ENCODE measurements at places on chromosomes 6 and 20.

GRCh38 chr6:100175814-100176310, 181.8 kb upstream of the MCHR2 start:
- H3K27ac ChIP-seq, result peak overlapping the region; percentile 46
- no peaks in the 10 kb centered on the region for H3K36me3 ChIP-seq
- peaks cover 6% of the 10 kb centered on the region for H3K4me1 ChIP-seq
- H3K27me3 ChIP-seq, result no peaks in the 10 kb centered on the region

GRCh38 chr6:68638230-68638900, 3.3 kb downstream of the ADGRB3 start:
- no peaks in the 10 kb centered on the region for H3K36me3 ChIP-seq
- peaks cover 9% of the 10 kb centered on the region for H3K27me3 ChIP-seq
- H3K4me3 ChIP-seq, result no peak overlapping the region
- H3K4me1 ChIP-seq, result no peaks in the 10 kb centered on the region
- DNase-seq, result peak; percentile 74

GRCh38 chr6:35354361-35355135, 12.2 kb downstream of the PPARD start:
- H3K4me1 ChIP-seq, result no peaks in the 10 kb centered on the region
- H3K36me3 ChIP-seq, result peaks cover 9% of the 10 kb centered on the region
- no peaks in the 10 kb centered on the region for H3K27me3 ChIP-seq
- peak; percentile 26 for DNase-seq
- peak overlapping the region; percentile 11 for H3K27ac ChIP-seq

DNA sequence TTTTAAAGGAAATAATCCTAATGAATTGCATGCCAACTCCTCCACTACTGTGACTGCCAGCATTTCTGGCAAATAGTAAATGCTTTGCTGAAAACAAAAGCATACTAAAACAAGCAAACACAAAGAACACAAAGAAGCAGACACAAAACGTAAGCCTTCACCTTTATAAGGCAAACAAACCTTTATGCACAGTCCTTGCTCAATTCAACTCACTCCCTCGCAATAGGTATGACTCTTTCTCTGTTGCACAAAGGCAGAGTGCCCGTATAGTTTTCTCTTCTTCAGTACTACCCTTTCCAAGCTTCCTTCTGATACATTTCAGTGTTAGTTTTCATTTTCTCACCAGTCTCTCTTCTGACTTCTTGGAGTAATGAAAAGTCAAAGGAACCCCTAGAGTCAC, 63.9 kb downstream of the PDE10A start:
- DNase-seq, result no peak
- H3K27ac ChIP-seq, result no peak overlapping the region
- H3K4me1 ChIP-seq, result no peaks in the 10 kb centered on the region

- H3K4me3 ChIP-seq, result no peak overlapping the region
- no peaks in the 10 kb centered on the region for H3K27me3 ChIP-seq
- H3K27ac ChIP-seq, result no peak overlapping the region
- H3K4me1 ChIP-seq, result no peaks in the 10 kb centered on the region
- H3K36me3 ChIP-seq, result no peaks in the 10 kb centered on the region
Measured at GRCh38 chr20:12957968-12958367, 50.8 kb upstream of the SPTLC3 start.

DNA sequence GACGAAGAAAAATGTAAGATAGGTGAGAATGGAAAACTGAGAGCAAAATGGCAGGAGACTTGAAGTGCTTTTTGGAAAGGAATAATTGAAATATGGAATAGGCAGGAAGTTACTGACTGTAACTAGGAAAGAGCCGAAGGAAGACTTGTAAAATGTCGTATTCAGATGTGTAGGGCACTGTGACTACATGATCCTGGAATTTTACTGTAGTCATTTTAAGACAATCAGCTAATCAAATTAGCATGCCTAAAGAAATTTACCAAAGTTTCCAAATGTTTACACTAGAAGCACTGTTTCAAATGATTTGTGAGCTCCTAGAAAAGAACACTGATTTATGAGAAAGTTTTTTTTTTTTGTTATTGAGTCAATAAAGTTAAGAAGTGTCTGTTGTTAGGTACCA, 21.2 kb upstream of the ADIG start:
- H3K36me3 ChIP-seq, result peaks cover 3% of the 10 kb centered on the region
- no peak overlapping the region for H3K27ac ChIP-seq
- H3K27me3 ChIP-seq, result no peaks in the 10 kb centered on the region

GRCh38 chr20:55947701-55948100, 57.6 kb downstream of the CBLN4 start:
- no peaks in the 10 kb centered on the region for H3K36me3 ChIP-seq
- no peak overlapping the region for H3K27ac ChIP-seq
- H3K27me3 ChIP-seq, result no peaks in the 10 kb centered on the region
- DNase-seq, result no peak
- H3K4me1 ChIP-seq, result no peaks in the 10 kb centered on the region

GRCh38 chr6:63765828-63766227, 130.2 kb downstream of the PHF3 start:
- H3K4me3 ChIP-seq, result no peak overlapping the region
- H3K27ac ChIP-seq, result no peak overlapping the region
- DNase-seq, result no peak
- no peaks in the 10 kb centered on the region for H3K27me3 ChIP-seq
- H3K36me3 ChIP-seq, result no peaks in the 10 kb centered on the region
- H3K4me1 ChIP-seq, result no peaks in the 10 kb centered on the region

GRCh38 chr6:130865793-130866192, 38.6 kb downstream of the SMLR1 start:
- no peaks in the 10 kb centered on the region for H3K27me3 ChIP-seq
- H3K4me3 ChIP-seq, result no peak overlapping the region
- no peaks in the 10 kb centered on the region for H3K4me1 ChIP-seq
- DNase-seq, result no peak
- H3K27ac ChIP-seq, result no peak overlapping the region

DNA sequence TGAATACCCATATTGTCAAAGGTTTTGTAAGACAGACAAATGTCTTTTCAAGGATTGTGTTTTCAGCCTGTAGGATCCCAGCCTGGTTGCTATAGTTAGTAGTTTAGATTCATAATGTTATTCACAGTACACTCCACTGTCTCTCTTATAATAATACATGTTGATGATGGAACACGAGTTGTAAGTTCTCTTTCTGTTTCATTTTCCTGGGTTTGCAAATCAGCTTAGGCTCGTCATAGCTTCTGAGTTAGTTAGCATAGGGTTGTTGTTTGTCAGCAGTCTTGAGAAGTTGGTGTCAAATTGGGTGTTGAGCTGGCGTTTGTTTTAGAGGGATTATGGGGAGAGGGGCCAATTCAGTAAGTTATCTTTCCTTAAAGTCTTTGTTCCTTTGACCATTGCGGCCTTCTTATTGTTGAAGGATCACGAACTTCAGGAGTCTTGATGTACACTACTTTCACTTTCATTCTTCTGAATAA, 45.8 kb downstream of the QKI start:
- H3K4me1 ChIP-seq, result peaks cover 22% of the 10 kb centered on the region
- H3K36me3 ChIP-seq, result no peaks in the 10 kb centered on the region
- peak overlapping the region; percentile 68 for H3K27ac ChIP-seq
- peak overlapping the region; percentile 47 for H3K4me3 ChIP-seq

DNA sequence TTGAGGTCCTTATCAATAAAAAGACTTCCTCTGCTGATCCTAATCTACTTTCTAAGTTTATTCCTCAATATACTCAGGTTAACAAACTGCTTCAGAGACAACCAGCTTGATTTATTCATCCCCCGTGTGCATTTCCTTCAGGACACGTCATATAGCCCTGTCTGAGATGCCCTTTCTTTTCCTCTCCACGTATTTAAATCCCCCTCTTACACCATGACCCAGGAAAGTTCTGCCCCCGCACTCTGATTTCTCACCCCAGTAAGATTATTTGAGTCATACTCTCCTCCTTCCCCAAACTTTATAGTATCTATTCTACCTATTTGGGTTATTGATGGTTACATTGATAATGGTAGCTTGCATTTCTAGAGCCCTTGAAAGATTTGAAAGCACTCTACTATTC, 9.8 kb upstream of the CGA start:
- no peak overlapping the region for H3K27ac ChIP-seq
- no peaks in the 10 kb centered on the region for H3K4me1 ChIP-seq
- no peak for DNase-seq
- H3K27me3 ChIP-seq, result no peaks in the 10 kb centered on the region

DNA sequence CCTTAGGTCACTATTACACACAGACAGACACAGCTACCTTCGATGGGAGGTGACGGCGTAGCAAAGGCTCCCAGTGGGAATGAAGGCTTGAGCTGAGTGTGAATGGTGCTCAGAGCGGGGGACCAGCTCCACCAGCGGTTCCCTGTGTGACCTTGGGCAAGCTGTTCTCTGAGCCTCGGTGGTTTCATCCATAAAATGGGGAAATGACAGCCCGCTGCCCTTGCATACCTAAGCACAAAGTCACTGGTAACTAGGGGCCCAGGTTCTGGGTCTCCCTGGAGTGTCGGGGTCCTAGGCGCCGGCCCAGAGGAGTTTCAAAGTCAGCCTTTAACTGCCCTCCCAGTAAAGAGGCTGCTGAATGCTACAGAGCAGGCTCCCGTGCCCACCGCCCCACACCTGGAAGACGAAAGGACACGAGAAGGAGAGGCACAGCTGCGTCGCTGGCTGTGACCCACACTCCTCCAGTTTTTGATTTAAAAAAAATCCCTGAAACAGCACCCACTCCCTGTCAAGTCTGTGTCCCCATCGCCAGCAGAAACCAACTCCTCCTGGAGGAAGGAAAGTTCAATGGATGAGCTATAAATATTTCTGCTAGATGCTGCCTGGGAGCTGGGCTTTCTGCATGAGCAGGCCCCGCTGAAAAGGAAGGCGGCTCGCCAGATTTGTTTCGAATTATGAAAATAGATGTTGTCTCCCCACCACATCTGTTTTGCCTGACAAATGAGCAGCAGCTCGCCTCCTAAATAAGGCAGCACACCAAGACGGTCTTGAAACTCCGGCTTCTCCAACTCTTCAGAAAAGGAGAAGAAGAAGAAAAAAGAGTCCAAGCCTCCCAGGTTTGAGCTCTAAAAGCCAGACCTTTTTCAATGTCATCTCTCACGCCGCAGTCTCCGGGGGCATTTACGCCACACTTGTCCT, 27.4 kb downstream of the PMEPA1 start:
- H3K27me3 ChIP-seq, result peaks cover 9% of the 10 kb centered on the region
- no peak for DNase-seq
- H3K27ac ChIP-seq, result no peak overlapping the region

DNA sequence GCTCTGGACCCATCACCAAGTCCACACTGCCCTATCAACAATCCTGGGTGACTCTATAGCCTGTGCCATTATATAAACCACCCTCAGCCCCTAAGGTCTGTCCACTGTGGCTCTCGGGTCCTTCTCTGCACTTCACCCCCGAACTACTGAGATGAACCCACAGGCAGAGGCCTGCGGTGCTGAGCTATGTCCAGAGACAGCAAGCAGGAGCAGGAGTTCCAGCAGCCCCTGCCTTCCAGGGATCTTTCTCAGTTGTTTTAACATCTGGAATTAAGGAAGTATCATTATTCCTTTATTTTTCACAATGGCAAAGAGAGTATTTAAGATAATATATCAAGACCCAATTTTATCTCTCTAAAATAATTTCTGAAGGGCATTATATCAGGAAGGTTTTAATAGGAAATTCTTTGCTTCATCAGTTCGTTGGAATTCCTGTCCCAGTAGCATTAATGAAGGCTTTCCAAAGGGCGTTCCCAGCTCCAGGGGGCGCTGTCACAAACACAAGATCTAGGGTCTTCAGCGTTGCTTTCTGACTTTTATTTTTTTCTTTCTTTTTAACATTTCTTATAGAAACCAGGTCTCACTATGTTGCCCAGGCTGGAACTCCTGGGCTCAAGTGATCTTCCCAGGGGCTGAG, 27.3 kb downstream of the RRBP1 start:
- peak overlapping the region; percentile 26 for H3K27ac ChIP-seq
- DNase-seq, result peak; percentile 38
- H3K36me3 ChIP-seq, result peaks cover 27% of the 10 kb centered on the region
- no peak overlapping the region for H3K4me3 ChIP-seq
- H3K27me3 ChIP-seq, result no peaks in the 10 kb centered on the region

- H3K4me3 ChIP-seq, result no peak overlapping the region
- H3K27me3 ChIP-seq, result no peaks in the 10 kb centered on the region
- H3K27ac ChIP-seq, result no peak overlapping the region
- no peaks in the 10 kb centered on the region for H3K4me1 ChIP-seq
- no peaks in the 10 kb centered on the region for H3K36me3 ChIP-seq
- DNase-seq, result no peak
Measured at GRCh38 chr20:19275038-19275629, 62.7 kb downstream of the SLC24A3 start.

DNA sequence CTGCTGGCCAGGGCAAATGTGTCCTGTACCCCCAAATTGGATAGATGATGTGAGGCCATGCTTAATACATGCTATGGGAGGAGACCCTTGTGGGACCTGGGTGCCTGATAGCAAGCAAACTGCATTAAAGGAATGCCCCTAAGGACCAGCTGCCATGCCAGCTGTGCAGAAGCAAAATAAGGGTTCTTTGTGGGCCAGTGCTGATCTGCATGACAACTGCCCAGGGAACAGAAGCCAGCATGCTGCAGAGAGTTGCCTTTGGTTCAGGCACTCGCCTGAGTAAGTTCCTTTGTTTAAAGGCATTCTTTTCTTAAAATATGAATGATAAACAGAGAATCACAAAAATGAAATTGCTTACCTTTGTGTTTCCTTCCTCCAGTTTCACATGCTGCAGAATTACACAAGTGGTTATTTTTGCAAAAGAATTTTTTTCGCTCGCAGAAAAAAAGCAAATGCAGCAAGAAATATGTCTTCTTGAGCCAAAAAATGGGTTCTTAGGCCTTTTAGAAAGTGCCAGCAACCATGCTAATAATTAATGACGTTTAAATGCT, 6.9 kb upstream of the SYNDIG1 start:
- no peak overlapping the region for H3K4me3 ChIP-seq
- peaks cover 17% of the 10 kb centered on the region for H3K27me3 ChIP-seq
- no peaks in the 10 kb centered on the region for H3K4me1 ChIP-seq
- DNase-seq, result no peak
- H3K36me3 ChIP-seq, result no peaks in the 10 kb centered on the region
- H3K27ac ChIP-seq, result no peak overlapping the region

DNA sequence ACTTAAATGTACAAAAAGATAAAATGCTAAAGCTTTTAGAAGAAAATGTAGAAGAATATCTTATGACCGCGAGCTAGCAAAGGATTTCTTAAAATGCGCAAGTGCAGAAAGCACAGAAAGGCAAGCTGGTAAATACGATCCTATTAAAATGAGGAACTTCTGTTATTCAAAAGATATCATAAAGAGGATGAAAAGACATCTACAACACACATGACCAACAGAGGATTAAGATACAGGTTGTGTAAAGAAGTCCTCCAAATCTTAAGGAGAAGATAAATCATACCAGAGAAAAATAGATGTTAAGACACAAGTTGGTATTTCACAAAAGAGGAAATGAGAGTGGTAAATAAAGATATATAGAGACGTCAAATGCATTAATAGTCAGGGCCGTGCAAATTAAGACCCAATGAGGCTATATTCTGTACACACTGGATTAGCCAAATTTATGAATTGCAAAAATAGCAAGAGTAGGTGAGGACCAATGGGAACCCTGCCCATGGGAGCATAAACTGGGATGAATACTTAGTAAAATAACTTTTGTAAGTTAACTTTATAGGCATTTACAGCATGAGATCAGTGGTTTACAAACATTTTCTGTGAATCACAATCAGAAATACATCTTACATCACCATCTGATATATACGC, 23.0 kb downstream of the APCDD1L start:
- no peaks in the 10 kb centered on the region for H3K27me3 ChIP-seq
- no peak overlapping the region for H3K4me3 ChIP-seq
- no peaks in the 10 kb centered on the region for H3K36me3 ChIP-seq
- no peak for DNase-seq
- no peaks in the 10 kb centered on the region for H3K4me1 ChIP-seq

All from fibroblast of lung (primary cell).